ENCODE measurements at places on chromosomes 6 and 20.
A peak's percentile ranks its signal among the peaks of the same experiment; 100 is the strongest.

DNA sequence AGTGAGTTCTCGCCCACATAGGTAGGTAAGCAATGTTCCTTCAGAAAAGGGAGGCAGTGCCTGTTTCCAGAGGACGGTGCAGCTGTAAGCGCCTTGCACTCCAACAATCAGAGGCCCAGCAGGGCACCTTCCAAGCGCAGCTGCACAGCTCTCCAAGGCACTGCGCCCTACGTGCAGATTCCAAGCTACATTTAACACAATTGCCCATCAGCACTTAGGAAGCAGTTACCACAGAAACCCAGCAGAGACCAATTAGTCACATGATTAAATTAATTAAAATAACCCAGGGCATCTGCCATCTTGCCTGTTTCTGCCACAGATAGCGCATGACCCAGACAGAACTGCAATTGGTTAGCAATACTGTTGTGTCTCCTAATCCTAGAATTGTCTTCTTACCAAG is 65.5 kb downstream of the SOBP start:
- H3K4me3 ChIP-seq: no peak overlapping the region
- H3K4me1 ChIP-seq: no peaks in the 10 kb centered on the region
- DNase-seq: no peak
- no peak overlapping the region for H3K27ac ChIP-seq
- peaks cover 2% of the 10 kb centered on the region for H3K36me3 ChIP-seq

DNA sequence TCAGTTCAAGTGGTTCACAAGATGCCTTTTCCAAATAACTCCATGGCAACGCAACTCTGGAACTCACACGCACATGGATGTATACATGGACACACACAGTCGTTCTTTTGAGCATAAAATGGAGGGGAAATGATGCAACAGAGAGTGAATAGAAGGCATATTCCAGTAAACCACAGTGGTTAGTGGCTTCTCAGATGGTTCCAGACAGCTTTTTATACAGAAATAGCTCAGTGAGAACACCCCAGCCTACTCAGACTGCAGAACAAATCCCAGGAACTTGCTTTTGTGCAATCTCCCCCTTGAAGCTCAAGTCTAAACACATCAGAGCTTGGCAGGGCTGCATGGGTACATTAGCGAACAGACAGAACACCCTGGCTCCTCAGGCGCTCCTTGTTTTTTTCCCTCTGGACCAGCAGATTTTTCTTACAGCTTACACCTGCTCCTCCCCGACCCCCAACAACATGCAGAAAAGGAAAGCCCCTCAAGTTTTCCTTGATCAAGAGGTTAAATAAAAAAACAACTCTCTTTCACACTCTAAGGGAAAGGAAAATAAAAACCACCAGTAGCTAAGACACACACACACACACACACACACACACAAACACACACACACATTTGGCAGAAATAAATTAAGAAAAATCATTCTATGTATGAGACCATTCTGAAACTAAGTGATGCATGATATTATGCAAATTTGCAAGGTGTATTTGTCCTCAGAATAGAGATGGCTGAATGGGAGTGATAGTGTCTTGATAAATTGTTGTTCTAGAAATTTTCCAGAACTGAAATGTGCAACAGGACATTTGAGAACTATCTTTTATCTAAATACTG is 51.2 kb upstream of the RANBP9 start:
- no peaks in the 10 kb centered on the region for H3K27me3 ChIP-seq
- H3K4me3 ChIP-seq: no peak overlapping the region
- peaks cover 37% of the 10 kb centered on the region for H3K4me1 ChIP-seq
- no peak for DNase-seq
- H3K27ac ChIP-seq: peak overlapping the region; percentile 62

DNA sequence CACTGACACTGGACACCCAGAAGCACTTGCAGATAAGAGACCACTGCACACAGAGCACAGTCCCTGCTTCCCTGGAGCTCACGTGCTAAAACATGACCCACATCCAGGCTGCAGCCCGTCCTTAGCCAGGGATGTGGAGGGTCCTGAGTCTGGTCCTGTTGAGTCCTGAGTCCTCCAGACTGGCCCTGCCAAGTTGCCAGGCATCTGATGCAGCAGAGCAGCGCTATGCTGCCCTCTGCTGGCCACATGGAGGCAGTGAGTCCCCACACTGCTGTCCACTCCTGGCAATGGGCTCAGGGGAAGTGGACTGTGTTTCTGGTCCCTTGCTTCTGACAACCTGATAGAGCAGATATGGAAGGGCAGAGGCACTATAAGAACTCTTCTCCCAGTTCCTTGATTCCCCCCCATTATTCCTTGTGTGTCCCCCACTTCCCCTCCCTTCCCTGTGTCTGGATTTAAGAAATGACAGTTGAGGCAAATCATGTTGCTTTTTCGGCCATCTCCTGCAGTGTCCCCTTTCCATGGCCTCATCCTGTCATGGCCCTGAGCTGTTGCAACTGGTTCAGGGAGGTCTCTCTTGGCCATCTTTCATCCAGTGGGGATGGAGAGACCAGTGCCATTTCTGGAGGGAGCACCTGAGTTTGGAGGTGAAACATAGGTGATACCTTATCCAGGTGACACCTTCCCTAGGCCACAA is 86.0 kb downstream of the DHX35 start:
- peak overlapping the region; percentile 39 for H3K4me3 ChIP-seq
- no peak overlapping the region for H3K27ac ChIP-seq
- H3K36me3 ChIP-seq: peaks cover 4% of the 10 kb centered on the region
- DNase-seq: peak; percentile 37
- peaks cover 2% of the 10 kb centered on the region for H3K4me1 ChIP-seq
- H3K27me3 ChIP-seq: peaks cover 12% of the 10 kb centered on the region

- H3K4me1 ChIP-seq: no peaks in the 10 kb centered on the region
These were observed 200.3 kb upstream of the SIM1 start for GRCh38 chr6:100665041-100665380.

DNA sequence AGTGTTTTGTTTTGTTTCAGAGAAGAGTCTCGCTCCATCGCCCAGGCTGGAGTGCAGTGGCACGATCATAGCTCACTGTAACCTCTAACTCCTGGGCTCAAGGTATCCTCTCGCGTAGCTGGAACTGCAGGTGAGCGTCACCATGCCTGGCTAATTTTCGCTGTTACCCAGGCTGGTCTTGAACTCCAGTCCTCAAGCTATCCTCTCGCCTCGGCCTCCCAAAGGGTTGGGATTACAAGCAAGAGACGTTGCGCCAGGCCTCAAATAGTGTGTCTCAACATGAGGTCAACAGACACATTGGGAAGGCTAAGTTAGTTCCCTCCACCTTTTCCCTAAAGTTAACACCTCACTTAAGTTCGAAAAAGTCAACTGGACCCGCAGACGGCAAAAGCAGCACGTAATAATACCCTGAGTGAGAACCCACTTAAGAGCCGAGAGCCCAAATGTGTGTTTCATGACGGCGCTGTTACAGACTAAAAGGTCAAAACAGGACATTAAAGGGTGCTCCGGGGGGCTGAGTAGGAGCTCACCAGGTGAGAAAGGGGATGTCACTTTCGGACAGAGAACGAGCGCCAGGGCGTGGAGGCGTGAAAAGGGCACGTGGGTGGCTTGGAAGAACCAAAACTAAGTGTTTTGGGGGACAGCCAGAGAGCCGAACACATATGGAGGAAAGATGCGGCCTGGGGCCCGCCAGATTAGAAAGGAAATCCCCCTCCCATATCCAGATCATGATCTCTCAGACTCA is 499 bp downstream of the TTI1 start:
- H3K36me3 ChIP-seq: peaks cover 29% of the 10 kb centered on the region
- no peak for DNase-seq
- H3K27ac ChIP-seq: peak overlapping the region; percentile 96
- peaks cover 40% of the 10 kb centered on the region for H3K4me1 ChIP-seq

DNA sequence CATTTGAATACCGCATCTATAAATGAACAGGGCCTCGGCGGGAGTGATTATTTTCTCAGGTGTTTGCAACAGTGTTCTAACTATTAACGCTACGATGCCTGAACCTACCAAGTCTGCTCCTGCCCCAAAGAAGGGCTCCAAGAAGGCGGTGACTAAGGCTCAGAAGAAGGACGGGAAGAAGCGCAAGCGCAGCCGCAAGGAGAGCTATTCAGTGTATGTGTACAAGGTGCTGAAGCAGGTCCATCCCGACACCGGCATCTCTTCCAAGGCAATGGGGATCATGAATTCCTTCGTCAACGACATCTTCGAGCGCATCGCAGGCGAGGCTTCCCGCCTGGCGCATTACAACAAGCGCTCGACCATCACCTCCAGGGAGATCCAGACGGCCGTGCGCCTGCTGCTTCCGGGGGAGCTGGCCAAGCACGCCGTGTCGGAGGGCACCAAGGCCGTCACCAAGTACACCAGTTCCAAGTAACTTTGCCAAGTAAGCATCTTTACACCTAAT is 70.9 kb downstream of the HFE start:
- peak overlapping the region; percentile 97 for H3K4me3 ChIP-seq
- H3K36me3 ChIP-seq: no peaks in the 10 kb centered on the region
- H3K4me1 ChIP-seq: peaks cover 21% of the 10 kb centered on the region
- peak overlapping the region; percentile 100 for H3K27ac ChIP-seq
- no peaks in the 10 kb centered on the region for H3K27me3 ChIP-seq
- DNase-seq: peak; percentile 78

- no peaks in the 10 kb centered on the region for H3K27me3 ChIP-seq
- no peak for DNase-seq
- H3K4me3 ChIP-seq: peak overlapping the region; percentile 32
- H3K4me1 ChIP-seq: peaks cover 44% of the 10 kb centered on the region
- peak overlapping the region; percentile 75 for H3K27ac ChIP-seq
- H3K36me3 ChIP-seq: no peaks in the 10 kb centered on the region
These were observed 6.5 kb downstream of the BMP5 start for GRCh38 chr6:55868771-55869479.

- no peak for DNase-seq
- H3K4me3 ChIP-seq: no peak overlapping the region
- no peaks in the 10 kb centered on the region for H3K36me3 ChIP-seq
- peaks cover 14% of the 10 kb centered on the region for H3K4me1 ChIP-seq
These were observed 219 bp downstream of the ISM1 start for GRCh38 chr20:13221313-13221672.

- peaks cover 4% of the 10 kb centered on the region for H3K27me3 ChIP-seq
- H3K4me3 ChIP-seq: no peak overlapping the region
- no peak overlapping the region for H3K27ac ChIP-seq
- peaks cover 1% of the 10 kb centered on the region for H3K4me1 ChIP-seq
- H3K36me3 ChIP-seq: no peaks in the 10 kb centered on the region
These were observed 515.0 kb downstream of the QKI start for GRCh38 chr6:163929538-163929937.

DNA sequence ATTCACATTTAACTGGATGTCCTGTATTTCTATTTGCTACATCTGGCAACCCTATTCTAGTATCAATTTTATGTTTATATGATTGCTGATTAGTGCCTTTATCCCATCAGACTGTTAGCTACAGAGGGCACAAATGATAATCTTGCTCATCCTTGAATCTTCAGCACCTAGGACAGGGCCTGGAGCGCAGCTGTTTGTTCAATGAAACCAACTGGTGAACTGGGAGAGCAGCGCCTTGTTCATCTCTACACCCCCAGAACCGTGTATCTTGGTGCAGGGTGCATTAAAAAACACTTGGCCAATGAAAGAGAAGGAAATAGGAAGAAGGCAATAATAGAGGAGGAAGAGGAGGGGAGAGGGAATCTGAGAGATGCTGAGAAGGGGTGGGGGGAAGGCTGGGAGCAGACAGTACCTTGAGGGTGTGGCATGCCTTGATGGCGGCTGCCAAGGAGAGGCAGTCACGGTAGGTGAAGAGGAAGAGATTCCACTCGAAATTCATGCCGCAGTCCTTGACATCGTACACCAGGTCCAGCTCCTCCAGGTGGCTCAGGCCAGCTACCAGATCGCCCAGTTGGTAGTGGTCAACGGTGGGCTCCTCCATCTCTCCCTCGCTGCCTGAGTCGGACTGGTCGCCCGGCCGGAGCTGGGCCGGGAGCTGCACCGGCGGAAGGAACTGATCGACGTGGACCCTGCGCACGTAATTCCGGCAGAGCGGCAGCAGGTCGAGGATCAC is 15.5 kb downstream of the TMEM151B start:
- no peaks in the 10 kb centered on the region for H3K36me3 ChIP-seq
- no peaks in the 10 kb centered on the region for H3K4me1 ChIP-seq
- no peak overlapping the region for H3K27ac ChIP-seq
- peaks cover 81% of the 10 kb centered on the region for H3K27me3 ChIP-seq
- no peak for DNase-seq

DNA sequence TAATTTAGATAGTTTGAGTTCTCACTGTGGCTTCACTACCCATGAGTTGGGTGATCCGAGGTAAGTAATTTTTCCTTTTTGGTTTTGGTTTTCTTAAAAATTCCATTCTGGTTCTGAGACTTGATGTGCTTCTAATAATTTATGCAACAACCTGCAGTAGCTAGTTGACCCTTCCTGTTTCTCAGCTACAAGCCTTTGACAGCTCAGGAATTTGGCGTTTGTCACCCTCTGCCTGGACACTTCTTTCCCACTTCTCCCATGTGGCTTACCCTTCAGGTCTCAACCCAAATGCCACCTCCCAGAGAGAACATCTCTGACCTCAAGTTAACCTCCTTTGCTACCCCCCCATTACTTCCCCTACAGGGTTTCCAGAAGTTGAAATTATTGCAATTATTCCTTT is 49.7 kb upstream of the TSHZ2 start:
- H3K27me3 ChIP-seq: no peaks in the 10 kb centered on the region
- no peak for DNase-seq
- H3K27ac ChIP-seq: no peak overlapping the region
- peaks cover 19% of the 10 kb centered on the region for H3K4me1 ChIP-seq
- H3K4me3 ChIP-seq: no peak overlapping the region

GRCh38 chr6:118606268-118606667 is 45.1 kb downstream of the CEP85L start:
- H3K4me1 ChIP-seq: peaks cover 6% of the 10 kb centered on the region
- H3K36me3 ChIP-seq: peaks cover 30% of the 10 kb centered on the region
- peak overlapping the region; percentile 16 for H3K27ac ChIP-seq
- H3K4me3 ChIP-seq: no peak overlapping the region

- no peak overlapping the region for H3K27ac ChIP-seq
- no peaks in the 10 kb centered on the region for H3K36me3 ChIP-seq
- peaks cover 50% of the 10 kb centered on the region for H3K27me3 ChIP-seq
- no peaks in the 10 kb centered on the region for H3K4me1 ChIP-seq
- DNase-seq: no peak
These were observed 174.5 kb downstream of the LINC00237 start for GRCh38 chr20:20931632-20932031.

DNA sequence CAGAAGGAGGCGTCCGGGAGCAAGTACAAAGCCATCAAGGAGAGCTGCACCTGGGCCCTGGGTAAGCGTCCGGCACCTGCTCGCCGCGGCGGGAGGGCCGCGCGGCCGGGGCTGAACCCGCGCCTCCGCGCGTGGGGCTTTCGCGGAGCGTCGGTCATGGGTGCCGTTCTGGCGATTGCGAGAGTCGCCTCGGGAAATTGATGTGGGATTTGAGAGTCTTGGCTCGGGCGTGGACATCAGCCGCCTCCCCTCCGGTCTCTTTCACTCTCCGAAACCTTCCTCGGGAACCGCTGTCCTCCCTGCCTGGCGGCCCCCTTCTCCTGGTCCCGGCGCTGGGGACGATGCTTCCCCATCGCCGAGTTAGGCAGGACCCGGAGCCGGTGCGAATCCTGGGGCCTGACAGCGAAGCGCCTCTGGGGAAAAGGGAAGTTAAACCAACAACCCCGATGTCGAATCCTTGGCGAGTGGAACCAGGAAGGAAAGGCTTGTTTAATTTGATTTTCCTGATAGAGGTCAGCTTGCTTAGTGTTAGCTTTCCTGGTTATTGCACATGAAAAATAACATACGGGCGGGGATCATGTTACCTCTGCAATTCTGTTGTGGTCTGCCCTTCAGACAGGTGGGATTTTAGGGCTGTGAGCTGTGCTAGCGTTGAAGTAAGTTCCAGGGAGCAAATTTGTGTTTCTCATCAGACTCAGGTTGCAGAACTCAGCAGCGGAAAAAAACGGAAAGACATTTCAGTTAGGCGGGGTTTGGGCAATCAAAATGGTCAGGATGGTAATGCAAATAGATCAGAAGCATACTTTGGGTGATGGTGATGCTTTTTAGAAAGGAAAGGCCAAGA is 594 bp downstream of the ARFGEF3 start:
- H3K27ac ChIP-seq: no peak overlapping the region
- H3K27me3 ChIP-seq: peaks cover 67% of the 10 kb centered on the region
- H3K4me1 ChIP-seq: peaks cover 14% of the 10 kb centered on the region
- DNase-seq: peak; percentile 48
